Stimulated activated CD8-positive, alpha-beta memory T cell treated with anti-CD3 and anti-CD28 coated beads, Interleukin-7, amount 100 ng/mL, for 1 hour (primary cell): ENCODE measurements at places on chromosomes 7 and 10.

DNA sequence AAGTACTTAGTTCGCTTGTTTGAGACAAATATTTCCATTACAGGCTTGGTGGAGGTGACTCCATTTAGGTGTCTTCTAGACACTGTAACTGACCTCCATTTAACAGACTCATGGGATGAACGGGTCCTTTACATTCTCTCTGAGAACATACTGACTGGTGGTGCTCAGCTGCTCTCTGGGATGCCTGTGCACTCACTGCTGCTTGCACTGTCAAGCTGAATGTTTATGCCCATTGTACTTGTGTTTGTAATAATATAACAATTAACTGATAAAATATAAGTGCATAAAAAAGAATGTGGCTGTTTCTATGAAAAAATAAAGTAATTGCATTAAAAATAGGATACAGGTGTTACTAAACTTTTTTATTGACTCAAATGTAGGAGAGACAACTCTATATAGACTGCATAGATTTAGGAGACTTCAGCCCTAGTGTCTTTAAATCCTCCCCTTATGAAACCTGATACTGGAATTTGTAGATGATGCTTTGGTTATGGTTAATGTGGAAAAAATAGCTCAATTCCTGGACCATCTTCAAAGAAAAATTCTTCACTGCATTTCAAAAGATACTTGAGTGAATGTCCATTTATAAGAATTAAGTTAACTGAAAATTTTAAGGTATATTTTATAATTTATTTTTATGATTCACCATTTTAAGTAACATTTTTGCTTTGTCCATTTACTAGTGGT, 85.4 kb downstream of the CDK14 start:
- no peak for DNase-seq

DNA sequence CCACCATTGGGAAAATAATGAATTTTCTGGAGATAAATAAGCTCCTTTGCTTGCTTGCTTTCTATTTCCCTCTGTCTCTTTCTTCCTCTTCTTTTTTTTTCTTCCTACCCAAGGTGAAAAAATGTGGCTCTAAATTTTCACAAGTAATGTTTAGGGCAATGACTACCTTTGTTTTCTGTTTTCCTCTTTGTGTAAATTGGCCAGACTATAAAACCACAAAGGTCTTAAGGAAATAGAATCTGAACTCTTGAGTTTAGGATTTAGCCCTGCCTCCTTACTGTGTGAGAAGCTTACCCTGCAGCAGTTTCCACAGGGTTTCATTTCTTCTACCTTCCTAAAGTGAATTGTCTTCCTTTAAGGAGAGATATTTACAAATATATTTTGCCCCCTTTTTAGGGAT, 330.4 kb downstream of the ARL4A start:
- no peak for DNase-seq

- no peak for DNase-seq
Observed at GRCh38 chr7:139629392-139630082, 106.1 kb downstream of the CLEC2L start.

GRCh38 chr10:132357286-132358058, 25.5 kb downstream of the LRRC27 start:
- no peak for DNase-seq

- DNase-seq: no peak
Observed at GRCh38 chr10:86979296-86979818, 11.1 kb downstream of the ADIRF start.

DNA sequence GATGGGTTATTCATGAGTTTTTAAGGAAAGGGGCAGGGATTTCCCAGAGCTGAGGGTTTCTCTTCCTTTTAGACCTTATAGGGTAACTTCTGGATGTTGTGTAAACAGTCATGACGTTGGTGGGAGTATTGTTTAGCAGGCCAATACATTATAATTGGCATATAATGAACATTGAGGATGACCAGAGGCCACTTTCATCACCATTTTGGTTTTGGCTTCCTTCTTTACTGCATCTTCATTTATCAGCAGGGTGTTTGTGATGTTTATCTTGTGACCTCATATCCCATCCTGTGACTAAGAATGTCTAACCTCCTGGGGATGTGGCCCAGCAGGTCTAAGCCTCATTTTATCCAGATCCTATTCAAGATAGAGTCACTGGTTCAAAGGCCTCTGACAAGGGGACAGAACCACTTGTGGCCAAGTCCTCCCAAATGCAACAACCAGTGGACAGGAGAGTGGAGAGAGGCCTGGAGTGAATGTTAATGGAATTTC, 77.3 kb upstream of the RPA3 start:
- DNase-seq: no peak

GRCh38 chr10:70715853-70716795, 43.8 kb downstream of the ADAMTS14 start:
- DNase-seq: no peak

GRCh38 chr7:33423646-33424020, 294.3 kb downstream of the BBS9 start:
- DNase-seq: no peak

- DNase-seq: no peak
Observed at GRCh38 chr10:34236931-34237330, 578.2 kb downstream of the PARD3 start.

DNA sequence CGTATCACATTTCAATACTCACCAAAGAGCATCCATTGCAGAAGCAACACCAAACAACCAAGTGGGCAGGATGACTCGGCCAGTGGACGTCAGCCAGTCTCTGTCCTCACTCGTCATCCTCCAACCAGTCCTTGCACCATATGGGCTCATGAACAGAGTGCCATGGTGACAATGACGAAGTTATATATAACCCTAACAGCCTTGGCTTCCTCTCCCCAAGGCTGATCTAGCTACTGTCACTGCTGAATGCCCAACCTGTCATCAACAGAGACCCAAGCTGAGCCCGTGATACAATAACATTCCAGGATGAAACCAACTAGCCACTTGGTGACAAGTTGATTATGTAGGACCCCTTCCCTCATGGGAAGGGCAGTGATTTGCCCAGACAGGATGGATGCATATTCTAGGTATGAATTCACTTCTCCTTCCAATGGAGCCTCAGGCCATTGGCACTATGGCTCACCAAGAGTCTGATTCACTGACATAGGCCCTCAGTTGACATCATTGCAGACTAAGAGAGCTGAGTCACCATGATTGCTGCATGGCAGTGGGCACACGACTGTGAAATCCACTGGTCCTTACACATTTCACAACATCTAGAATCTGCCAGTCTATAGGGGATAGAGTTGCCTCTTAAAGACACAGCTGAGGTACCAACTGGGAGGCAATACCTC, 26.3 kb upstream of the PPIF start:
- no peak for DNase-seq

- DNase-seq: no peak
Observed at GRCh38 chr10:15200626-15201025, 32.1 kb upstream of the NMT2 start.

- DNase-seq: no peak
Observed at GRCh38 chr10:7625836-7626235, 40.9 kb downstream of the ITIH5 start.

- no peak for DNase-seq
Observed at GRCh38 chr10:84341538-84341856, 13.1 kb downstream of the CCSER2 start.

DNA sequence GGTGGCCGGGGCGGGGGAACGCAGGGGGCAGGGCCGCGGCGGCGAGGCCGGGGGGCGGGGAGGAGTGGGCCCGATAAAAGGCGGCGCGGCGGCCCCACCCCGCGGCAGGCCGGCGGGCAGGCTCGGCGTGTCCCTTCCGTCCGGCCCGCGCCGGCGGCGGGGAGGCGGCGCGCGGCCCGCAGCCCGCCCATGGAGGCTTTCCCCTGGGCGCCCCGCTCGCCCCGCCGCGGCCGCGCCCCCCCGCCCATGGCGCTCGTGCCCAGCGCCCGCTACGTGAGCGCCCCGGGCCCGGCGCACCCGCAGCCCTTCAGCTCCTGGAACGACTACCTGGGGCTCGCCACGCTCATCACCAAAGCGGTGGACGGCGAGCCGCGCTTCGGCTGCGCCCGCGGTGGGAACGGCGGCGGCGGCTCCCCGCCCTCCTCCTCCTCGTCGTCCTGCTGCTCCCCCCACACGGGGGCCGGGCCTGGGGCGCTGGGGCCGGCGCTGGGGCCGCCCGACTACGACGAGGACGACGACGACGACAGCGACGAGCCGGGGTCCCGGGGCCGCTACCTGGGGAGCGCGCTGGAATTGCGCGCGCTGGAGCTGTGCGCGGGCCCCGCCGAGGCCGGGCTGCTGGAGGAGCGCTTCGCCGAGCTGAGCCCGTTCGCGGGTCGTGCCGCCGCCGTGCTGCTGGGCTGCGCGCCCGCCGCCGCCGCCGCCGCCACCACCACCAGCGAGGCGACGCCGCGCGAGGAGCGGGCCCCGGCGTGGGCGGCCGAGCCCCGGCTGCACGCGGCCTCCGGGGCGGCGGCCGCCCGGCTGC, at the start of gene NANOS1:
TSS of gene NANOS1 (plus strand) at position 102 of the 808 bp plus-strand sequence. CDS start at position 190, 88 bp downstream.
- DNase-seq: no peak
